ENCODE measurements at places on chromosomes 7 and 10. TPM values are rescaled to one million over a fixed set of nuclear protein-coding genes. Genes with fewer than 3 reads are reported as not detected.

The TCERG1L gene
- not detected for total RNA-seq

The ASAH2 gene
- total RNA-seq = 0.60 TPM

The TMEM176A gene
- total RNA-seq = 18.1 TPM

The WNT8B gene
- not detected for total RNA-seq

The FAM20C gene
- 41.8 TPM for total RNA-seq

The NACAD gene
- 3.2 TPM for total RNA-seq

The ZNF786 gene
- total RNA-seq = 3.3 TPM

The GRM3 gene
- not detected for total RNA-seq

The HOXA11 gene
- total RNA-seq = not detected

The INA gene
- total RNA-seq = not detected

The MLXIPL gene
- total RNA-seq = 56.2 TPM

The ARMC3 gene
- not detected for total RNA-seq

The WIPF3 gene
- 1.6 TPM for total RNA-seq

The SEMA4G gene
- 1.4 TPM for total RNA-seq

The TNPO3 gene
- 34.1 TPM for total RNA-seq

The NUTM2E gene
- total RNA-seq = not detected

The CARD11 gene
- 1.3 TPM for total RNA-seq

The FLNC gene
- 37.3 TPM for total RNA-seq

The STEAP2 gene
- 10.9 TPM for total RNA-seq

The PTPRZ1 gene
- 33.9 TPM for total RNA-seq

The TRIP6 gene
- total RNA-seq = 48.7 TPM

The DCLRE1C gene
- 8.2 TPM for total RNA-seq

The TEX47 gene
- total RNA-seq = not detected

The EMX2 gene
- not detected for total RNA-seq

The ZNF487 gene
- total RNA-seq = 6.3 TPM

The ODAD2 gene
- total RNA-seq = not detected

The GIMAP7 gene
- 102 TPM for total RNA-seq

The ITIH5 gene
- total RNA-seq = 140 TPM

The GPR158 gene
- total RNA-seq = not detected

The DPYSL4 gene
- 0.84 TPM for total RNA-seq

The VSTM4 gene
- 19.1 TPM for total RNA-seq

The GPR146 gene
- 89.8 TPM for total RNA-seq

The IL15RA gene
- total RNA-seq = 33.3 TPM

The MEOX2 gene
- total RNA-seq = 48.3 TPM

The OPN4 gene
- 1.1 TPM for total RNA-seq

The PTPN20 gene
- total RNA-seq = 4.8 TPM

The C10orf53 gene
- total RNA-seq = not detected

The PPP1R3A gene
- not detected for total RNA-seq

The SH2D4B gene
- total RNA-seq = not detected

The CPA5 gene
- total RNA-seq = not detected

The SUN1 gene
- total RNA-seq = 245 TPM

The PTCD1 gene
- total RNA-seq = 5.8 TPM

The CYP3A4 gene
- not detected for total RNA-seq

The PLEKHS1 gene
- total RNA-seq = not detected

The AKR1C8 gene
- total RNA-seq = not detected

The PRLHR gene
- not detected for total RNA-seq

The CYP2C19 gene
- total RNA-seq = not detected

The CYP2W1 gene
- total RNA-seq = not detected

The HSPA12A gene
- 20.2 TPM for total RNA-seq

The SLIT1 gene
- 0.12 TPM for total RNA-seq

The ELMO1 gene
- 70.1 TPM for total RNA-seq

The CPA2 gene
- not detected for total RNA-seq

The ACBD7 gene
- not detected for total RNA-seq

The LRRTM3 gene
- not detected for total RNA-seq

The HHEX gene
- total RNA-seq = 9.8 TPM

The HELLS gene
- 2.5 TPM for total RNA-seq

The WBP1L gene
- 136 TPM for total RNA-seq

The PARD3 gene
- 33.3 TPM for total RNA-seq

The POLL gene
- total RNA-seq = 17.8 TPM

Measured in omental fat pad (tissue), 4 donors.